MG63 (cell line): ENCODE measurements at places on chromosomes 6 and 20. TPM values are rescaled to one million over a fixed set of nuclear protein-coding genes. Genes with fewer than 3 reads are reported as not detected.

DNA sequence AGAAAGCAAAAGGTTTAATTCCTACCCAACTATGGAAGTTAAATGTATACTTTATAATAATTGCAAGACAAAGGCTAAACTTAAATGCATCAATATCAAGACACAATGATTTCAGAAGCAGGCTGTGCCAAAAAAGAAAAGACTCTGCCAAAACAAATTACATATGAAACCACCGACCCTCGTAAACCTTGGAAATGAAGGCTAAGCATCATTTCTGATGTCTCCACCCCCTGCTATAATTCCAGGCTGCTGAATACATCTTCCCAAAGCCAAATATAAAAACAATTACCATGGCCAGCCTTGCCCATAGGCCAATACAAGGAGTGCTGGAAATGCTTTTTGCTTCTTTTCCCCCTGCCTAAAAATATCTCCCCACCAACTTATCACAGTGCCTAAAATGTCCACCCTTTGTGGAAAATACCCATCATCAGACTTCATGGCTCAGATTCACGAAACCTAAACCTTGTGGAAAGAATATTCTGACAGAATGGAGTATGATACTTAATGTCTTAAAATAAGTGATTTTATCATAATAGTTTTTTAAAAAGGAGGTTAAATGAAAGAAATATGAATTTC lies 37.4 kb downstream of the RCAN2 start:
- DNase-seq, result peak; percentile 42

POM121L2 gene
- not detected in 2 replicates for total RNA-seq

ALDH8A1 gene
- 0.10 TPM in 1 of 2 replicates, not detected in the other for total RNA-seq

- DNase-seq, result no peak
Measured at GRCh38 chr20:25317351-25318075, 69.6 kb downstream of the PYGB start.

DNA sequence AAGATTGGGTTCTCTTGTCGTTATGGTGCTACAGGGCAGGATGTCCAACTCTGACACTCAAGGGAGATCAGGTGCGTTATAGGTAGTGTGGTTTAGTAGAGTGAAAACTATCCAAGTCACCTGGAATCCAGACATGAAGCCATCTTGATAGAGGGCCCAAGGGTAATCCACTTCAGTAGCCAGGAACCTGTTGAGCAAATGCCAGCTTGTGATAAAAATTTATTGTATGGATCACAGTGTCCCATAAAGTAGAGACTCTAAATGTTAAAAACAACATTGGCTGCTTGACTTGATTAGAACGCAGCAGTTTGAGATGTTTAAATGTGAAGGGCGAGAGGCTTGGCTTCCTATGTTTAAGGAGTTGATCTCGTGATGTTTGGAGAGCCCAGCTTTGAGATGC lies 105.7 kb upstream of the GMDS start:
- DNase-seq, result no peak

DNA sequence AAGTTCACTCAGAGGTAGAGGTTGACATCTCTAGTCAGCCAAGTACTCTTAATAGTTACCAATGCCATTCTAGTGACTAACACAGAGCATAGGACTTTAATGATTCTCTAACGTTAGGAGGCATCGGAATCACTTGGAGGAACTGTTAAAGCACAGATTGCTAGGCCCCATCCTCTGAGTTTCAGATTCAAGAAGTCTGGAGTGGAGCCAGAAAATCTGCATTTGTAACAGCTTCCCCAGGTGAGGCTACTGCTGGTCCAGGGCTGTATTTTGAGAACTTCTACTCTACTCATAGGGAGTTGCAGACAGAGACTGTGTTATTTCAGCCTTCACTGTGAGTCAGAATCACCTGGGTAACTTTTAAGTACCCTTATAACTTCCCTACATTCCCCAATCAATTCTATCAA lies 5.7 kb downstream of the LMBRD1 start:
- no peak for DNase-seq

MPIG6B gene
- not detected in 2 replicates for total RNA-seq

DNA sequence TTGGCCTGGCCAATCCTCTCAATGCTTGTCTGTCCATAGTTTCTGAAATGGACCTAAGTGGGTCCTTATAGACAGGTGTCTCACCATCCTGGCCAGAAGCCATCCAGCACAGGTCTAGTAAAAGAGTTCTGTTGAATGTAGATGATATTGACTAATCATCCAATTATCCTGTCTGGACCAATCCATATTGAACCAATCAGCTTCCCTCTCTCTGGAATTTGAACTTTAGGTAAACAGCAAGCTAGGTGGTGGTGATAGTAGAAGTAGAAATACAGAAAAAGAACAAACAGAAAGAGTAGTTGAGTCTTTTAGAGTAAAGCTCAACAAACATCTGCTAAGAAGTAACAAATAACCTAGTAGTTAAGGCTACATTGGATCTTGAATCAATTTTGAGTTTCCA lies 9.5 kb upstream of the PNRC1 start:
- DNase-seq, result no peak

PTGIS gene
- total RNA-seq, result 4.1 and 6.2 TPM in 2 replicates

LPA gene
- not detected in 2 replicates for total RNA-seq

RRAGD gene
- 1.1 and 1.8 TPM in 2 replicates for total RNA-seq

FNDC1 gene
- total RNA-seq, result 0.05 TPM in 1 of 2 replicates, not detected in the other

GRCh38 chr20:19991308-19991707 lies 25.9 kb upstream of the NAA20 start:
- no peak for DNase-seq

GRCh38 chr6:135225911-135226310 lies 44.8 kb downstream of the MYB start:
- no peak for DNase-seq

GRCh38 chr20:47036091-47036870 lies 141.6 kb downstream of the EYA2 start:
- no peak for DNase-seq

VSX1 gene
- not detected in 2 replicates for total RNA-seq

DNA sequence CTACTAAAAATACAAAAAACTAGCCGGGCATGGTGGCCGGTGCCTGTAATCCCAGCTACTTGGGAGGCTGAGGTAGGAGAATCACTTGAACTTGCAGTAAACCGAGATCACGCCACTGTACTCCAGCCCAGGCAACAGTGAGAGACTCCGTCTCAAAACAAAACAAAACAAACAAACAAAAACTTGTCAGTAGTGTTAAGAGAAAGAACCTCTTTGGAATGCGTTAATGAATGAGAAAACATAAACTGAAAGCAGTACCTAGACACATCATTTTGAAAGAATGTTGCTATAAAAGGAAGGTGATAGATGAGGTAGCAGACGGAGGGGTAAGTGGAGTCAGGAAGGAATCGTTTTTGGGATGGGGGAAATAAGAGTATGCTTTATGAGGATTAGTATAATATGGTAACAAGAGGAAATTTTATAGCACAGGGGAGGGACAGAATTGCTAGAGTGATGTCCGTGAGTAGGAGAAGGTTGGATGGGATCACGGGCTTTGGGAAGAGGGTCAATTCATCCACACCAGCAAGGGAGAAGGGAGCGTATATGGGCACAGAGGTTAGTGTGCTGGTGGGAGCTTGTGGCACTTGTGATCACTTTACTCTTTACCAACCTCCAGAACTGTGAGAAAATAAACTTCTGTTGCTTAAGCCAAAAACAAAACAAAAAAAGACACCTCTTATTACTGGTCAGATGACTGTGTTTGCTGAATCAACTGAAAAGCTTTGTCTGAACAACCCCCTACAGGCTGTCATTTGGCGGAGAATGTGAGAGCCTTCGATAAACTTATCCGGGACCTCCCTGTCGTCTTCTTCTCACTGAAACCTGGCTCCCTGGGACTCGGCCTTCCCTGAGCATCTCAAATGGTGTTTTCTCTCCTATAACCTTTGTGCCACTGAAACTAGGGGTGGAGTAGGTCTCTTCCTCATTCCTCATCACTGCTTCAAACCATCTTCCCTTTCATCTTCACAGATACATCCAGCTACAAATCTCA lies 48.9 kb upstream of the TFAP2A start:
- DNase-seq, result no peak

GRCh38 chr20:52410182-52410647 lies 218.6 kb upstream of the ZFP64 start:
- DNase-seq, result no peak

- DNase-seq, result no peak
Measured at GRCh38 chr6:120304223-120304622, 954.7 kb upstream of the MAN1A1 start.

- DNase-seq, result no peak
Measured at GRCh38 chr6:43455531-43456428, at the start of gene DLK2. Gene DLK2 (minus strand): TSS chr6:43455548. CDS start chr6:43454825, 723 bp downstream.

GRCh38 chr20:48737434-48738093 lies 90.2 kb downstream of the PREX1 start:
- no peak for DNase-seq

GRCh38 chr6:112439010-112439409 lies 91.9 kb downstream of the RFPL4B start:
- no peak for DNase-seq

TNF gene
- total RNA-seq, result not detected in 2 replicates

DNA sequence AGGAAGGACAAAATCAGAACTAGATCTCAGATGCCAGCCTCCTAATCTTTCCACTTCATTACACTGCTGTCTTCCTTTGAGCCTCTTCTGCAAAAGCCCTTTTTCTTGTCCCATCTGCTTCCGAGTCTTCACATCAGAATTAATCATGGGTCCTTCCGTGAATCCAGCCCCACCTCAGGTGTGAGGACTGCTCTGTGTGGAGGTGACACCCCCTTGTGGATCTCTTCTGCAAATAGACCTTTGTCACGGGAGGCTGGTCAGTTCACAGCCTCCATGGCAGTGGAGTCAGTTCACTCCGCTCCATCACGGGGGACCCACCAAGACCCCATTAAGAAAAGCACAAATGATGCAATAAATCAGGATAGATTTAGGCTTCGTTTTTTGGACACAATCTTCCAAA lies 171.1 kb downstream of the ADAT2 start:
- no peak for DNase-seq

DNA sequence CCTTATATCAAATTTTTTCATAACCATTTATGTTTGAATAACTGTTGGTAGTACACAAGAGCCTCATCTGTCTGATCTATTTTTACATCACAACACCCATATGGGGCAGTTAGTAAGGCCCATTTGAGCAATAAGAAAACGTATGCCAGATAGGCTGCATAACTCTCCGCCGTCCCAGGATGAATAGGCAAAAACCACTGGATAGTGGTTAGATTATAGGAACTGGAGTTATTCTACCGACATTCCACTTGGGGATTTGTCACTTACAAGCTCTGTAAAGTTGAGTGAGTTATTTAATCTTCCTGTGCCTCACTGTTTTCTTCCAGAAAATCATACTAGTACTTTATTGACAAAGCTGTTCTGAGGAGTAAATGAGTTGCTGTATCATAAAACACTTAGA lies 881.9 kb downstream of the QKI start:
- DNase-seq, result no peak

GRCh38 chr20:50333812-50334211 lies 143.2 kb downstream of the CEBPB start:
- peak; percentile 91 for DNase-seq

RSPO3 gene
- total RNA-seq, result not detected in 2 replicates

- DNase-seq, result peak; percentile 3
Measured at GRCh38 chr6:21478883-21479539, 114.5 kb upstream of the SOX4 start.

- DNase-seq, result no peak
Measured at GRCh38 chr6:107532706-107533105, 42.8 kb downstream of the SOBP start.

TCF21 gene
- total RNA-seq, result 20.4 and 33.2 TPM in 2 replicates

TRIM40 gene
- not detected in 2 replicates for total RNA-seq

SMPDL3A gene
- total RNA-seq, result 2.0 and 2.1 TPM in 2 replicates

- peak; percentile 21 for DNase-seq
Measured at GRCh38 chr6:33744001-33744848, 2.5 kb downstream of the IP6K3 start.

- DNase-seq, result peak; percentile 62
Measured at GRCh38 chr6:52410979-52411378, 9.2 kb upstream of the EFHC1 start.

GRCh38 chr6:45652416-45652815 lies 274.7 kb upstream of the SUPT3H start:
- DNase-seq, result peak; percentile 56

DNA sequence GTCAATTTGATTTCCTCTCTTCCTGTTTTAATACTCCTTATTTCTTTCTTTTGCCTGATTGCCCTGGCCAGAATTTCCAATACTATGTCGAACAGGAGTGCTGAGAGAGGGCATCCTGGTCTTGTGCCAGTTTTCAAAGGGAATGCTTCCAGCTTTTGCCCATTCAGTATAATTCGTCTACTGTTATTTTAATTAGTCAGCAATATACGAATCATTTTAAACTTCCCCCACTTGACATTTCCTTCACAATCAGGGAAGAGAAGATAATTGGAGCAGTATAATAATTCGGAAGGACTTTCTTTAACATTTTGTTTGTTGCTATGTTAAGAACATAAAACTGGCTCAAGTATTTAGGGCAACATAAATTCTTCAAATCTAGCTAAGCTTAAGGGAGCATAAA lies 860.3 kb upstream of the SLC35B3 start:
- peak; percentile 20 for DNase-seq

DNA sequence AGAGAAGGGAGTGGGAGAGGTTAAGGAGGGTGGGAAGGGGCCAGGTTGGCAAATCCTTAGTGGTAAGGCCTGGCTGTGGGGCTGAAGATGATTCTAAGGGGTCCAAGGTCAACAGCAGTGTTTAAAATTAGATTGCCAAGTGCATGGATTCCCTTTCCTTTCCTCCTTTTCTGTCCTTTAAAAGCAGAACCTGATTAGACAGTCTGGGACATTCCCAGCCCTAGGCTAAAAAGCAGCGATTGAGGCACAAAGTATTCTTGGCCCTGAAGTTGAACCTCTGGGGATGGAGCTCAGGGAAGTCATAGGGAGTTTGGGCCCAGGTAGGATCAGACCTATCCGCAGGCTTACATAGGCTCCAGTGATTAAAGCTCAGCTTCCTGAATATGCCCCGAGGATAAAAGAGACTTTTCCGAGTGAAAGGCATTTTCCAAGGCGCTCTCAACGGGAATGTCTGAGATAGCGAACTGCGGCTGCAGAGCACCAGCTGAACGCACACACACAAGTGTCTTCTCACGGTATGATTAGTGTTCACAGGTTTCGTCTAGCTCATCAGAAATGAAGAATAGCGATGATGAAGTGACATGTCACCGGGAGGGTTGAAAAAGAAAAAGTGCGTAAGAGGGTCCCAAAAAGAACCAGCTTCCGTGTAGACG lies 787 bp upstream of the CARMIL1 start:
- DNase-seq, result no peak

DNA sequence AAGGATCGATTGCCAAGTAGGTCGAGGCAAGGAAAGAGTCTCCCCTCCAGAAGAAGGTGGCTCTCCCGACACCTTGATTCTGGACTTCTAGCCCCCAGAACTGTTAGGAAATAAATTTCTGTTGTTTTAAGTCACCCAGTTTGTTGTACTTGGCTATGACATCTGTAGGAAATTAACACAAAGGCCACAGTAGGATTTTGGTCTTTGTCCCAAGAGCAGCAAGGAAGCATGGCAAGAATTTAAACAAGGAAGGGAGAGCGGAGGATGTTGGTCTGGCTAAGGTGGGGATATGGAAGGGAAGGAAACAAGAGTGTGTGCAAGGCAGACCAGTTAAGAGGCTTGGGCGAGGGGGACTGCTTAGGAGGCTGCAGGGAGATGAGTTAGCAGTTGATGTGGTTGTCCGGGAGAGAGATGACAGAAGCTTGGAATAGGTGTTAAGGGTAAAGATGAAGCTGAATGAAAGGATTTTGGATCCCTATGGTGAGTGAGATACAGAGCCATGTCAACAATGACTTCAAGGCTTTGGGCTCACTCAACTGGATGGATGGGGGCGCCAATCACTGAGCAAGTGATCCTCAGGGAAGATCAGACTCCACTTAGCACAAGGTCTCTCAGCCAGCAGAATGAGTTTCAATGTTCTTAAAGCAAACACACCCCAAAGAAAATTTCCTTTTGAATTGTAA lies 140.5 kb upstream of the ZNF217 start:
- peak; percentile 23 for DNase-seq

- DNase-seq, result peak; percentile 68
Measured at GRCh38 chr6:10880366-10880765, 1.5 kb downstream of the GCM2 start.

BPIFB6 gene
- not detected in 2 replicates for total RNA-seq
